ENCODE measurements at places on chromosomes 12 and 14.

GRCh38 chr12:124715121-124715990 lies 147.9 kb upstream of the NCOR2 start:
- no peak overlapping the region for H3K4me3 ChIP-seq
- H3K4me1 ChIP-seq = no peaks in the 10 kb centered on the region
- no peaks in the 10 kb centered on the region for H3K27me3 ChIP-seq
- ATAC-seq = no peak
- no peak overlapping the region for H3K27ac ChIP-seq

GRCh38 chr12:12837025-12837812 lies 24.1 kb downstream of the DDX47 start:
- no peaks in the 10 kb centered on the region for H3K27me3 ChIP-seq
- H3K4me1 ChIP-seq = peaks cover 4% of the 10 kb centered on the region
- no peak overlapping the region for H3K4me3 ChIP-seq
- H3K36me3 ChIP-seq = no peaks in the 10 kb centered on the region

GRCh38 chr12:68837215-68837614 lies 29.2 kb downstream of the MDM2 start:
- ATAC-seq = no peak
- H3K4me1 ChIP-seq = no peaks in the 10 kb centered on the region
- no peak overlapping the region for H3K27ac ChIP-seq
- no peak overlapping the region for H3K4me3 ChIP-seq

DNA sequence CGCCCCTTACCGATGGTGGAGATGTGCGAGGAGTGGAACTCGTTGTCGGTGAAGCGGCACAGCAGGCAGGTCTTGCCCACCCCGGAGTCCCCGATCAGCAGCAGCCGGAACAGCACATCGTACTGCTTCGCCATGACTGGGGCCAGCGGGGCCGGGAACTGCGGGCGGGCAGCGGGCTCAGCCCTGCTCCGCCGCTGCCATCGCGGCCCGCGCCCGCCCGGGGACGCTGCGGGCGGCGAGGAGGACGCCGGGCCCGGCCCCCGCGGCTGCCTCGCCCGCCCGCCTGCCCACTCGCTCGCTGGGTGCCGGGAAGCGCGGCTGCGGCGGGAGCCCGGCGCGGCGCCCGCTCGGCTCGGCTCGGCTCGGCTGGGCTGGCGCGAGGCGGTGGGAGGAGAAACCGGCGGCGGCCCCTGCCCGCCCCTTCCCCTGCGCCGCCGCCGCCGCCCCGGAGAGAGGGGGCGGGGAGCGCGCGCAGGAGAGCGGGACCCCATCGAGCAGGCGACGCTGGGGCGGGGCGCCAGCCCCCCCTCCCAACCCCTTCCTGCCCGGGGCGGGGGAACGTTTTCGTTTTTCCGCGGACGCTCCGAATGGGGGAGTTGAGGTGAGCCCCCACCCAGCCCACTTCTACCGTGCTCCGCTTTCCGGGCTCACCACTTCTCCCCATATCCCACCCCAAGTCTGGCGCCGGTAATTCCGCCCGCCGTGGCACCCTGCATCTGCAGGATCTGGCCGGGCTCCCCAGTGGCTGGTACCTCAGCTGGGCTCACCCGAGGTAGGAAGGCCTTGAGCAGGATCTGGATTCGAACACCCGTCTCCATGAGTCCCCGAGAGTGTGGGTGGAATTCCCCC lies at the start of gene RAB15:
Gene RAB15, minus strand, starts transcription at position 394 of the 849 bp plus-strand sequence. Its CDS starts 260 bp downstream, at position 134.
- peak; percentile 82 for ATAC-seq
- no peaks in the 10 kb centered on the region for H3K36me3 ChIP-seq
- peak within 1 kb of the TSS; percentile 56 for H3K4me3 ChIP-seq
- peaks cover 5% of the 10 kb centered on the region for H3K4me1 ChIP-seq
- no peaks in the 10 kb centered on the region for H3K27me3 ChIP-seq

DNA sequence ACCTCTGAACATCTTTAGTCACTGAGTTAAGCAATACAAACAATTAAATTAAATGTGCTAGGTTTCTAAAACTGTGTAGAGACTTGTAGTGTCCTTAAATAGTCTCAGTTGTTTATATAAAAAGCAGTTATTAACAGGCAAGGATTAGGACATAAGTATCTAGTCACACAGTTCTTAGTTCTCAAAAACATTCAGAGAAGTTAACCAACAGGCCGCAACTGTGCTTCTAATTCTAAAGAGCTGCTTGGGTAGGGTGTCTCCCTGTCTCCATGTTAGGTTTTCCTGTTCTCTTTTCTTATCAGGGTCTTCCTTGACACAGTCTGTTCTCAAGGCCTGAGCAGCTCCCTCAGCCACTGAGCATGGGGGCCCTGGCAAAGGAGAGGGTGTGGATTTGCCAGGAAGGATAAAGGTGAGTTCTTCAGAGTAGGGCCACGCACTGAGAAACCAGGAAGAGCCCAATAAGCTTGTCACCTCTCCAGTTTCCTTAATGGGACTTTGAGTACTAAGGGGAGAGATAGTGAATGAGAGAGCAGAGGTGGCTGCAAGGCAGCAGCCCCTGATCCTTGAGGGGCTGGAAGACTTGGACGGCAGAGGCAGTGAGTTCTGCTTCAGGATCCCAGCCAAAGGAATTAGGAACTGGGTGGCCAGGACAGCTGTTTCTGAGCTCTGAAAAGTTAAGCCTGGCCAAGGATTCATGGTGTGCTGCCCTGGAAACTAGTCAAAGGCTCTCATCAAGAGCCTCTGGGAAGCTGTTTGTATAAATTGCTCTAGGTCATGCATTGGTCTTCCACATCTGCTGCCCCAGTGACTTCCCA lies 177.3 kb downstream of the MYRFL start:
- H3K36me3 ChIP-seq = no peaks in the 10 kb centered on the region
- peak; percentile 73 for ATAC-seq
- H3K27me3 ChIP-seq = no peaks in the 10 kb centered on the region
- no peaks in the 10 kb centered on the region for H3K4me1 ChIP-seq

- H3K27ac ChIP-seq = no peak overlapping the region
- no peaks in the 10 kb centered on the region for H3K27me3 ChIP-seq
- H3K4me1 ChIP-seq = no peaks in the 10 kb centered on the region
- H3K4me3 ChIP-seq = no peak overlapping the region
Measured at GRCh38 chr12:669576-669945, 6.3 kb upstream of the NINJ2 start.

All from gastroesophageal sphincter (tissue), 4 donors.